Urothelium cell line (cell line): ENCODE measurements at places on chromosomes 6 and 20.

DNA sequence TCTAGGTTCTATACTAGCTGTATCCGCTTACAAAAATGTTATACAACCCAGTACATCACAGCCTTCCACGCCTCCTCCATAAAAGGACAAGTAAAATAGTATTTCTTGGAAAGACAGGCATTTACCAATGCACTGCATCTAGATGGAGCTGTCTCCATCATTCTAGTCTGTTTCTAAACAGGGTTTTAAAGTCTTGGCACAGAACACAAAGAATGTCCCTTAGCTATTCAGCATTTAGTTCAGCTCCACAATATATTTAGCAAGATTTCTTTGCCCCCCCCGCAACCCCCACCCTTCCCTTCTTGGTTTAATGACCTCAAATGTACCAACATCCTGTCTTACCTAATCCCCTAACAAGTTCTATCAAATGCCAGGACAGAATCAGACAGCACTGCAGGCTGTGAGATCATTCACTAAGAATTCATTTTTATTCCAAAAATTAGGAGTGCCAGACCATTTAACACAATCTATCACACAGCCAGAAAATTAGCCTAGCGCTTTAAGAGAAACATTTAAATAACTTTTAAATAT, 198.6 kb downstream of the BACH2 start:
- DNase-seq: peak; percentile 66

DNA sequence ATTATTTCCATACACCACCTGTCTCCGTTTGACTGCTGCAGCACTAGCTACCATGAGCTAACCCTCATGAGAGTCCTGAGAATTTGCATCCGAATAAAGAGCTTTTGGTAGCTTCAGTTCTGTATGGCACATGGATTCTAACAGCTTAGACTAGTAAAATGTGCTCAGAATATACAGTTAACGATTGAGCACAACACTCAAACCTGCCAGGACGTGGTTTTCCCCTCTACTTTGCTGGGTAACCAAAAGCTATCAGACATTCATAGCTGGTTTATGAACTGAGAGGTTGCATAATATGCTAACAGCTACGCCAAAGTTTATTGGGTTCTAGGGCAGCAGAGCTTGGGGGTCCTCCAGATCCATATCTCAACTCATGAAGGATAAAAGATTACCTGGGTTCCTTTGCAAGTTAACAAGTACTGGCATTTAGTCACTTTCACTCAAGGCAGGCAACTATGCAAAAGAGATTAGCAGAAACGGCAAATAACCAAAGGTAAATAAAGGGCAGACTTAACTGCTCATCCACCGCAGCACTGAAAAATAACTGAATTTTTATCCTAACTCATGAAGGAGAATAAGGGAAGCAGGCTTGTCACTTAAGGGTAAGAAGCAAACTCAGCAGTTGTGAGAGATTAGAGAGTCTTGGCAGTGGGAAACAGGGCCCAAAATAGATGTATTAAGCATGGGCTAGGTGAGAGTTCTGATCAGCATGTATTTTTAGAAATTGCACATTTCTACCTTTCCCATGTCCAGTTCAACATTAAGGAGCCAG, 29.4 kb downstream of the NUDT3 start:
- no peak for DNase-seq

DNA sequence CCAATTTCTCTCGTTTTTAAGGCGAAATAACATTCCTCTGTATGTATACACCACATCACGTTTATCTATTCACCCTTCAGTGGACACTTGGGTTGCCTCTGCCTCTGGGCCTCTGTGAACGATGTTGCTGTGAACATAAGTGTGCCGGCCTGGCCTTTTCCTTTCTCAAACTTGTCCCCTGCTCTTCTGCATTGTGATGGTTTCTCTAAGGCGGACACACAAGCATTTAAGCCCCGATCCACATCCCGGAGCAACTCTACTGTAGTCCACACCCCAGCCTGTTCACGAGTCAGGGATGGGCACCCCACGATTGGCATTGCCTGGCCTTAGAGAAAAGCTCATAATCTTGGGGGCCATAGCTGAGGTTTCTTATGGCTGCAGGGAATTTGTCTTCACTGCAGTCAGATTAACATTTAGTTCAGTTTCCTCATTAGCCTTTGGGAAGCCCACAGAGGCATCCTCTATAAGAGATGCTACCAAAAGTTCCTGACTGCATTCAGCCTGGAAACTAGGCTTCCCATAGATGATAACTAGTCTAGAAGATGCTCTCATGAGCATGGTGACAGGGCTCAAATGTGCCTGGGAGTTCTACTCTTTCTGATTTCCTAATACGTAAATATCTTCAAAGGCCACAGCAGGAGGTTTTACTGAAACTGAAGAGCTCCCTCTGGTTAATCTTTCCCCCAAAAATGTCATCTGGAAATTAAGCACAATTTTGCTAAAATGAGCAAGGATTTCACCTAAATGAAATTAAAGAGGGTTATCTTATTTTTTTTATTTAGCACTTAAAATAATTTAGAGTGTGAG, 762 bp downstream of the ZC3H12D start:
- DNase-seq: no peak

DNA sequence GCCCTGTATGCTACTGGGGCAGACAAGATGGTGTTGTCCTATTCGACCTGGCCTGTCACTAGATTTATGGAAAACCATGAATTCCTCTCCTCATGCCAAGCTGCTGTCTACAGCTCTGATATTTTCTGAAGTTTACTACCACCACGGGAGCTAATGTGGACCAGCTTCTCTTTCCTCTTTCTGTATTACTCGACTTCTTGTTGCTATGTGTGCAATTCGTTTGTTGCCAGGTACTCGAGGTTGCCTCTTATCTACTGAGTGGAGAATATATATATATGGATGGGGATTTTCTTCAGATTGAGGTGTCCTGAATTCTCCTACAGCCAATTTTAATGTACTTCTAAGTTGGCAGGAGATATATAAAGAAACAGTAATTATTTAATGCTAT, 34.7 kb downstream of the MAN1A1 start:
- no peak for DNase-seq

DNA sequence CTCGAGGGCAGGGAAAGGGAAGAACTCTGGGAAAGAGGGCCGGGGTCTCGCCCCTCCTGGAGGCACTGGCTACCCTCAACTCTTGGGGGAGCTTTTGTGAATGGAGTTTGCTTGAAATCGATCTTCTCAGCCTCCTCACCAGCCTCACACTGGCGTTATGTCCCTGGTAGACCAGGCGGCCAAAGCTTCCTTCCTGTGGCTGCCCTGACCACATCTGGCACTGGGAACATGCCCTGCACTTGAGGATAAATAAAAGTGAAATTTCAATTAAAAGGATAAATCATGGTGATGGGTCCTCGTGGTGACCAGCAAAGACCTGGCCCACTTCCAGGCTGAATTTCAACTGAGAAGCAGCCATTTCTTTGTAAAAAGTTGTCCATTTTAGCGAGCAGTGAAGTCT, 234.7 kb downstream of the TAF4 start:
- DNase-seq: no peak

GRCh38 chr20:48599106-48599747, 228.6 kb downstream of the PREX1 start:
- DNase-seq: no peak
